Naive thymus-derived CD8-positive, alpha-beta T cell (primary cell): ENCODE measurements at places on chromosomes 3 and 15. TPM values are rescaled to one million over a fixed set of nuclear protein-coding genes. Genes with fewer than 3 reads are reported as not detected.

Gene PCLAF
- polyA plus RNA-seq: 0.22 TPM

Gene DUOX2
- not detected for polyA plus RNA-seq

Gene RHCG
- polyA plus RNA-seq: not detected

Gene GOLGA6A
- not detected for polyA plus RNA-seq
